CD4-positive, CD25-positive, alpha-beta regulatory T cell (primary cell): ENCODE measurements at places on chromosomes 2 and 18. TPM values are rescaled to one million over a fixed set of nuclear protein-coding genes. Genes with fewer than 3 reads are reported as not detected.

- H3K4me1 ChIP-seq, result peaks cover 5% of the 10 kb centered on the region
- no peak for DNase-seq
- no peaks in the 10 kb centered on the region for H3K36me3 ChIP-seq
Measured at GRCh38 chr2:203914546-203915182, 21.9 kb upstream of the ICOS start.

- H3K4me1 ChIP-seq, result no peaks in the 10 kb centered on the region
- H3K36me3 ChIP-seq, result no peaks in the 10 kb centered on the region
- no peak overlapping the region for H3K4me3 ChIP-seq
- H3K27ac ChIP-seq, result no peak overlapping the region
- H3K27me3 ChIP-seq, result peaks cover 8% of the 10 kb centered on the region
Measured at GRCh38 chr2:48059975-48060374, 153.7 kb upstream of the FBXO11 start.

DNA sequence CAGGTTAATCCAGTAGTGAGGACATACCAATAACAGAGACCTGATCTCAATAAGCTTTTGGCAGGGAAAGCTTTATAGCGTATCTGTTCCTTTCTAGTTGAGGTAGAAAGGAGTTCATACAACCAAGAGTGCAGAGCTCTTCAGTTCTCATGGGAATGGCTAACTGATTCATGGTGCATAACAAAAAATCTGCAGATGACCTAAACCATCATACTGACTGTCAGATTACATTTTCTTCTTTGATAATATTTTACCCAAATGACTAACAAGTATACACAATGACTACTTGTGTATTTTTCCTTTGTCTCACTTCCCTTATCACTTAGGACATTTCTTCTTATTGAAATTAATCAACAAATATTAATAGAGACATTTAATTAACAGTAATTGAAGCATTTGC lies 140.0 kb upstream of the SERTAD2 start:
- no peaks in the 10 kb centered on the region for H3K36me3 ChIP-seq
- no peak overlapping the region for H3K27ac ChIP-seq
- H3K27me3 ChIP-seq, result peaks cover 23% of the 10 kb centered on the region
- H3K4me1 ChIP-seq, result no peaks in the 10 kb centered on the region
- no peak for DNase-seq

DNA sequence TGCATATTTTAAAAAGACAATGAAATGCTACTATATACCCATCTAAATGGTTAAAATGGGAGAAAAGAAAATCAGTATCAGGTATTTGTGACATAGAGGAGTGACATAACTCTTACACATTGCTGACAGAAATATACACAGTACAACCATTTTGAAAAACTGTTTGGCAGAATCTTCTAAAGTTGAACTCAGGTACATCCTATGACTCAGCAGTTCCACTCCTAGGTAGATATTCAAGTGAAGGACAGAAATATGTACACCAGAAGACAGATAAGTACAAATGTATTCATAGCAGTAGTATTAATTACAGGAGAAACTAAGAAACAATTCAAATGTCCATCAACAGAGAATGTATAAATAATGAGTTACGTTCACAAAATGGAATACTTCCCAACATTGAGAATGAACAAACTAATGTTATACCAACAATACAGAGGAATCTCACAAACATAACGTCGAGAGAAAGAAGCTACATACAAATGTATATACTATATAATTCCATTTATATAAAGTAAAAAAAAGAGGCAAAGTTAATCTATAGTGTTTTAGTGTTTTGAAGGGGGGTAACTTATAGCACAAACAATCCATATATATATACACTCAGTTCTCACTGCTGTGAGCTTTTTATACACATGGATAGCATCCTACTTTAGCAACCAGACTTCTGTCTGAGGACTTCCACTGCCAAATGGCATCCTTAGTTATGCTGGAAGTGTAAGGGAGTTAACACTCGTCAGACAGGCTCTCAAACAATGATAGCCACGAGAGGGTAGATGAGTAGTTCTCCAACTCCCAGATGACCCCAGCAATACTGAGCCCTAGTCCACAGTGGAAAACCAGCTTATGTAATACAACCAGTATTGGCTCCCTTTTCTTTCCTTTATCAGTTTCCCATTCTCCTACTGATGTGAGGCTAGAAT lies 172.5 kb downstream of the NBAS start:
- DNase-seq, result no peak
- no peak overlapping the region for H3K4me3 ChIP-seq
- no peaks in the 10 kb centered on the region for H3K27me3 ChIP-seq
- peaks cover 28% of the 10 kb centered on the region for H3K36me3 ChIP-seq
- H3K4me1 ChIP-seq, result no peaks in the 10 kb centered on the region
- no peak overlapping the region for H3K27ac ChIP-seq

DNA sequence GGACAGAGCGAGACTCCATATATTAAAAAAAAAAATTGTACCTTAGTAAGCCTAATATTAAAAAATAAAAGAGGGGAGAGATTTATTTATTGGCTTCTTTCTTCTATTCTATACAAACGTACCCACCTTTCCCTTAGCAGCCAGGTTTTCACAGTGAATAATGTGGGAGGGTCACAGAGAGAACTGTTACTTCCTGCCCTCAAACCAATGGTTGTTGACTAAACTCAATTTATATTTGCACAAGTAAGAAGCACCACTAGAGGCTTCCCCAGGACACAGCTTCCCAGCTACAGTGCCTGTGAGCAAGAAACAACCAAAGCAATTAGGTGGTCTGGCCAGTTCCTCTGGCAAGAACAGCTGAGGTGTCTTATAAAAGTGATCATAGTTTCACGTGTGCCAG lies 28.9 kb upstream of the GALR1 start:
- no peak overlapping the region for H3K27ac ChIP-seq
- no peaks in the 10 kb centered on the region for H3K4me1 ChIP-seq
- no peaks in the 10 kb centered on the region for H3K36me3 ChIP-seq
- H3K27me3 ChIP-seq, result peaks cover 5% of the 10 kb centered on the region
- DNase-seq, result no peak

DNA sequence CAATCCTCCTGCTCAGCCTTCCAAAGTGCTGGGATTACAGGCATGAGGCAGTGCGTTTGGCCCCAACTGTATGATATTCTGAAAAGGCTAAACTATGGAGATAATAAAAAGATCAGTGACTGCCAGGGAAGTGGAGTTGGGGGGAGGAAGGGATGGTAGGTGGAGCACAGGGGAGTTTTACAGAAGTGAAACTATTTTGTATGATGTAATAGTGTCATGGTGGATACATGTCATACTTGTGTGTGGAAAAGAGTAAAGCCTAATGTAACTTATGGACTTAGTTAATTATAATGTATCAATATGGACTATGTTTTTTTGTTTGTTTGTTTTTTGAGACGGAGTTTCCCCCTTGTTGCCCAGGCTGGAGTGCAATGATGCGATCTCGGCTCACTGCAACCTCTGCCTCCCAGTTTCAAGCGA lies 2.9 kb upstream of the GGCX start:
- H3K36me3 ChIP-seq, result no peaks in the 10 kb centered on the region
- no peak overlapping the region for H3K4me3 ChIP-seq
- H3K27ac ChIP-seq, result no peak overlapping the region
- H3K4me1 ChIP-seq, result peaks cover 16% of the 10 kb centered on the region

DNA sequence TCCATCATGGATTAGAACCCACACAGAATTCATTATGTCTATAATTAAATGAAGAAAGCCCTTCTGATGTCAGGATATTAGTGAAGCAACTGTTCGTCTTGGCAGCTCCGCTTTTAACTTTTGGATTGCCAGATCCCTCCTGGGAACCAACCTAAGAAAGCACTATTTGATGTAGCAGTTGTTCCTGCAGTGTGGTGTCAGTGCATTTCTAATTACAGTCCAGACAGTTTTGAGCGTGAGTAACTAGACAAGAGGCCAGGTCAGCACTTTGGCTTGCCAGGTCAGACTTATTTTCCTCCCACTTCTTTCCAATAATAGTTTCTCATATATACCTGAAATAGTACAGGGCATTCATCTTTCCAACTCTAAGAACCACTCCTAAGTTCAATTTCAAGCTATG lies 13.8 kb downstream of the NRXN1 start:
- no peak overlapping the region for H3K4me3 ChIP-seq
- no peaks in the 10 kb centered on the region for H3K36me3 ChIP-seq
- DNase-seq, result no peak
- H3K27me3 ChIP-seq, result no peaks in the 10 kb centered on the region

- H3K27me3 ChIP-seq, result no peaks in the 10 kb centered on the region
- no peaks in the 10 kb centered on the region for H3K36me3 ChIP-seq
- H3K27ac ChIP-seq, result no peak overlapping the region
- no peak for DNase-seq
Measured at GRCh38 chr2:209470-209869, 54.4 kb downstream of the SH3YL1 start.

- no peaks in the 10 kb centered on the region for H3K4me1 ChIP-seq
- no peak for DNase-seq
- H3K27ac ChIP-seq, result no peak overlapping the region
- H3K4me3 ChIP-seq, result no peak overlapping the region
- H3K27me3 ChIP-seq, result no peaks in the 10 kb centered on the region
Measured at GRCh38 chr2:1656961-1657841, 87.1 kb downstream of the PXDN start.

GRCh38 chr18:45526114-45526841 lies 89.0 kb upstream of the SLC14A2 start:
- H3K4me1 ChIP-seq, result no peaks in the 10 kb centered on the region
- peaks cover 3% of the 10 kb centered on the region for H3K27me3 ChIP-seq
- H3K36me3 ChIP-seq, result no peaks in the 10 kb centered on the region
- no peak for DNase-seq
- H3K4me3 ChIP-seq, result no peak overlapping the region

DNA sequence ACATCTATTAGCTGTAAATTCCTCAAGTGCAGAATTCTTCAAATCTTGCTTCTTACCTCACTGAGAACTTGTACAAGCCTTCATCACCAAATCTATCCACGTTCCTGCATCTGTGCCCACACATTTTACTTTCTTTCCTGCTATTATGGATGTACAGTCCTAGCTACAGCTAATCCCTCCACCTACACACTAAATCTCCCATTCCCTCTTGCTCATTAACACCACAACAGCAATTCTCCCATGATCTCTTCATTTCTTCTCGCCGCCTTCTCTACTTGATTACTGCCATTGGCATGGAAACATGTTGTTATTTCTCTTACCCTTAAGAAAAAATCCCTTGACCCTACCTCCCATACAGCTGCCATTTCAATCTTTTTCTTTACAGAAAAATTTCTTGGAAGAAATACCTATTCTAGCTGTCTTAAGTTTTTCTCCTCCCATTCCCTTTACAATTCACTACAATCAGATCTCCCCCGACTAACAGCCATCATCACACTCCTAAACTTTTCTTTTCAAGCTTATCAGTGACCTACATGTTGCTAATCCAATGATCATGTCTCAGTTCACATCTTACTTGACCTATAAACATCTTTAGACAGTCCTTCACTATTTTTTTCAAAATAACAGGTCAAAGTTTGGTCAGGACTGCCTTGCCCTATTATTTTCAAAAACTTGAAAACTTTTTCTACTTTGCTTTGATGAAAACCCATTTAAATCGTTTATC lies 41.0 kb downstream of the ROCK2 start:
- H3K36me3 ChIP-seq, result no peaks in the 10 kb centered on the region
- H3K4me3 ChIP-seq, result no peak overlapping the region
- no peak overlapping the region for H3K27ac ChIP-seq
- H3K4me1 ChIP-seq, result no peaks in the 10 kb centered on the region
- DNase-seq, result no peak
- no peaks in the 10 kb centered on the region for H3K27me3 ChIP-seq

DNA sequence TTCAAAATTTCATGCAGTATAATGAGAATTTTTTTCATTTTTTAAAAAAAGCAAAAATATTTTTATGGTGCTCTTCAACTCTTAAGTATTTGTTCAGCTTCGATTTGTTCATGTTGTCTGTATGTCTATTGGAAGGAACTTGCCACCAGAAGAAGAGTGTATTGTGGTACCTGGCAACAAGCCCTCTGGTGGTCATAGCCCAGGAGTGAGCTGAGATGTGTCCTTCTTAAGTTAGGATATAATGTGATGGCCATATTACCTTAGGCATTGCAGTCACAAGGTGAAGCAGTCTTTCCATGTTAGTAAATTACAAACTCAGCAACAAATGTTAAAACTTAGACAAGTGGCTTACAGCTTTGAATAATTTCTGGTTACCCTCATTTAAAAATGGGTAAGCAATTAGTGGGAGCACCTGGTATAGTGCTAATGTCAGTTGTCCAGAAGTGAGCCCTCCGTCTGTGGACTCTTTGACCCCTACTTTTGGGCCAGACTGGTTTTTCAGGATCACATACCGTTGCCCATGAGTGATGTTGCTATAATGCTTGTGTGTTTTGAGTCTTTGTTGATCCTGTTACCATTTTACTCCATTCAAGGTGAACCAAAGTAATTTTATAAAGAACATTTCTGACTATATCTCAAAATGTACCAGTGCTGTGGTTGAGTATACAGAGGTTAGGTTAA lies 57.4 kb downstream of the MYO1B start:
- no peaks in the 10 kb centered on the region for H3K36me3 ChIP-seq
- H3K4me1 ChIP-seq, result no peaks in the 10 kb centered on the region
- DNase-seq, result peak; percentile 49
- no peak overlapping the region for H3K27ac ChIP-seq
- no peak overlapping the region for H3K4me3 ChIP-seq

- H3K27me3 ChIP-seq, result peaks cover 7% of the 10 kb centered on the region
- DNase-seq, result no peak
- no peaks in the 10 kb centered on the region for H3K36me3 ChIP-seq
Measured at GRCh38 chr2:86271248-86271647, 66.2 kb downstream of the REEP1 start.

DNA sequence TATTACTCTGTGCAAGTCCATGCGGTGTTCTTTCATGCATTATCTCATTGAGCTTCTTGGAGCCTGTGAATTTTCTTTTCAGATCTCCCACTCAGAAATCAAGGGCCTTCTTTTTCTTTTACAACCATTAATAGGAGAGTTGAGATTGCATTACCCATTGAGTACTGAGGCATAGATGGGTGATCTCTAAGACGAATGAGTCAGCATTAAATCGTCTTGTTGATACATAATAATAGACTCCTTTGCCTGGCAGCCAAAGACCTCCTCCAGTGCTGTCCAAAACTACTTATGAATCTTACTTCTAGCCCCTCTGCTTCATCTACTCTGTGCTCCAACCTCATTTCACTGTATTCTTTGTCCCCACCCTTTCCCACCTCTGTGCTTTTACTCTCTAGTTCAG lies 180.5 kb downstream of the AGPS start:
- no peaks in the 10 kb centered on the region for H3K4me1 ChIP-seq
- no peaks in the 10 kb centered on the region for H3K36me3 ChIP-seq
- H3K4me3 ChIP-seq, result no peak overlapping the region
- no peak for DNase-seq
- H3K27ac ChIP-seq, result no peak overlapping the region
- peaks cover 2% of the 10 kb centered on the region for H3K27me3 ChIP-seq

GRCh38 chr2:37317746-37318145 lies 6.9 kb downstream of the PRKD3 start:
- no peak overlapping the region for H3K4me3 ChIP-seq
- H3K4me1 ChIP-seq, result peaks cover 6% of the 10 kb centered on the region
- H3K27ac ChIP-seq, result no peak overlapping the region
- DNase-seq, result no peak

The TMEM198 gene
- 0.62 TPM for total RNA-seq

The TANC1 gene
- 0.07 TPM for total RNA-seq

The SULT1C2 gene
- total RNA-seq, result not detected

The NCKAP5 gene
- not detected for total RNA-seq
